ENCODE measurements at places on chromosomes 7 and 10. TPM values are rescaled to one million over a fixed set of nuclear protein-coding genes. Genes with fewer than 3 reads are reported as not detected.

The OPN4 gene
- 0.19 TPM for total RNA-seq

The SPDYE1 gene
- 0.13 TPM for total RNA-seq

The CCL24 gene
- total RNA-seq, result not detected

The RADIL gene
- 9.0 TPM for total RNA-seq

The RAB19 gene
- not detected for total RNA-seq

The PON3 gene
- total RNA-seq, result 0.70 TPM

The MMD2 gene
- total RNA-seq, result not detected

The SLC25A13 gene
- 12.7 TPM for total RNA-seq

The DNAAF5 gene
- 13.9 TPM for total RNA-seq
